Umbilical cord (tissue), 2 donors: ENCODE measurements at places on chromosomes 12 and 14. TPM values are rescaled to one million over a fixed set of nuclear protein-coding genes. Genes with fewer than 3 reads are reported as not detected.

The LRP10 gene
- total RNA-seq = 22.9 TPM

The POMT2 gene
- total RNA-seq = 16.1 TPM

The ACOT6 gene
- not detected for total RNA-seq

The DYNC1H1 gene
- total RNA-seq = 357 TPM

The SLC6A15 gene
- total RNA-seq = 13.7 TPM

The PIWIL1 gene
- total RNA-seq = 1.4 TPM

The TBX5 gene
- 2.9 TPM for total RNA-seq

The COPZ1 gene
- 91.0 TPM for total RNA-seq

The WNT5B gene
- 101 TPM for total RNA-seq

The GDF11 gene
- 3.1 TPM for total RNA-seq

The SRGAP1 gene
- 6.7 TPM for total RNA-seq

The REP15 gene
- 1.9 TPM for total RNA-seq

DNA sequence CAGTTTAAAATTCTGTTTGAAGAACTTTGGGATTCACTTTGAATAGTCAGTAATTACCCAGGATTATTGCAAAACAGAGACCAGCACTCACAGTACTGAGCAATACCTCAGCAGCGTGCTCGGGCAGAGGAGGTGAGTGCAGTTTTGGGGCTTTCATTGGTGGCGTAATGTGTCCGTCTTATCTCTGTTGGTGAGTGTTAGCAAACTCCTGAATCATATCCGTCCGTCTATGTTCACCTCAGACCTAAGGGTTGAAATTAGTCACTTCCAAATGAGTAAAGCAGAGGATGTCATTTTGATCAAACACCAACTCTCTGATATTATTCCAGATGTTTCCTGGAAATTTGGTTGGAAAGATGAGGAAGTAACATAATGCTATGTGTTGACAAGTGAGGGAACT is 82.8 kb downstream of the BORCS5 start:
- DNase-seq = no peak

DNA sequence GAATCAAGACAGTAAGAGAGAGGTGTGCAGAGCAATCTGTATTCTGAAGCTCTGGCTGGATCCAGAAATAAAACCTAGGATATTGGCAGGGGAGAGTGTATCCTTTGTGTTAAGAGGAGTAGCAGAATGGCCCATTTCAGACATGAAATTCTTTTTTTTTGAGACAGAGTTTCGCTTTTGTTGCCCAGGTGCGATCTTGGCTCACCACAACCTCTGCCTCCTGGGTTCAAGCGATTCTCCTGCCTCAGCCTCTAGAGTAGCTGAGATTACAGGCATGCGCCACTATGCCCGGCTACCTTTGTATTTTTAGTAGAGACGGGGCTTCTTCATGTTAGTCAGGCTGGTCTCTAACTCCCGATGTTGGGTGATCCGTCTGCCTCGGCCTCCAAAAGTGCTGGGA is 6.1 kb upstream of the SRGAP1 start:
- no peak for DNase-seq

GRCh38 chr12:115010324-115010995 is 326.5 kb upstream of the TBX3 start:
- no peak for DNase-seq

- DNase-seq = no peak
These were observed 8.6 kb upstream of the DENR start for GRCh38 chr12:122743895-122744525.

DNA sequence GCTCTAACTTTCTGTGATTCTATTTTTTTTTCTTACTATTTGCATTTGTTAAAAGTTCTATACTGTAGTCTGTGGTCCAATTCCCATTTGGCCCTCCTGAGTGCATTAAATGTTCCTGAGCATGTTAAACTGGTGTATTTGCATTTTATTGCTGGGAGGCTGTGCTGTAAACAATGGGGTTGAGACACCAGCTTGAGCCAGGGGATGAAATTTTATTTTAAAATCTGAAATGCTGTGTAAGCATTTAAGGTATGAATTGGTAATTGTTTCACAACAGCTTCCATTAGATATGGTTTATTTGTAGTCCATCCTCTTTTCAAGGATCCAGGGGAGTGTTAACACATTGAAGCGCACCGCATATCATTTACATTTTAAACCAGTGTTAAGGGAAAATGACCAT is 89.9 kb upstream of the RFX4 start:
- DNase-seq = no peak

- no peak for DNase-seq
These were observed 211.5 kb downstream of the SLC41A2 start for GRCh38 chr12:104746467-104747088.

GRCh38 chr12:31117203-31118011 is 43.7 kb downstream of the DDX11 start:
- DNase-seq = no peak

GRCh38 chr14:61733972-61734371 is 28.2 kb upstream of the SNAPC1 start:
- DNase-seq = no peak

DNA sequence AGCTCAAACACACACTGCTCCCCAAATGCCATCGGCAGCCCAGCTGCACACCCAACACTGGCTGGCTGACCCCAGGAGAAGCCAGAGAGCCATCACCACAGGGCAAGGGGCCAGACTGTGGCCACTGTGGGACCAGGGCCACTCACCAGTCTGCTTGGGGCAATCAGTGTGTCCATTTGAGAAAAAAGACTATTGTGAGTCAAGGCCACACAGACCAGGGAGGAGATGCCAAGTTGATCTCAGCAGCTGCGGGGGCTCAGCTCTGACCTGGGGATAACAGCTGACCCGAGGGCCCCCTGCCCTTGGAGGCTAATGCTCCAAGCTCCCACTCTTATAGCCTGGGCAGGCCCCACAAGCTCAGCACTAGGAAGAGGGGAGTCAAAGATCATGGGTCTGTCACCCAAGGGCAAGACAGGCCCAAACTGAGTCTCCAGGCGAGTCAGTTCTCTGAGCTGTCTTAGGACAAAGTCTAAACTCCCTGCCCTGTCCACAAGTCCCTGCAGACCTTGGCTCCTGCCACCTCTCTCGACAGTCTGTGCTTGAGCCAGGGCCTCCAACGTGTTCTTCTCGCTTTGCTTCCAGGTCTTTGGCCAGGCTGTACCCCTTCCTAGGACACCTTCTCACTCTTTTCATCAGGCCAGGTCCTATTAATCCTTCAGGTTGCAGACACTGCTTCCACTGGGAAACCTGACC is 30.1 kb upstream of the PNMA1 start:
- DNase-seq = no peak

GRCh38 chr12:111436811-111437210 is 31.1 kb downstream of the SH2B3 start:
- DNase-seq = no peak

GRCh38 chr12:122356192-122356635 is 66.3 kb downstream of the CLIP1 start:
- DNase-seq = peak; percentile 62

GRCh38 chr12:89349814-89350213 is 2.5 kb downstream of the DUSP6 start:
- DNase-seq = peak; percentile 36

DNA sequence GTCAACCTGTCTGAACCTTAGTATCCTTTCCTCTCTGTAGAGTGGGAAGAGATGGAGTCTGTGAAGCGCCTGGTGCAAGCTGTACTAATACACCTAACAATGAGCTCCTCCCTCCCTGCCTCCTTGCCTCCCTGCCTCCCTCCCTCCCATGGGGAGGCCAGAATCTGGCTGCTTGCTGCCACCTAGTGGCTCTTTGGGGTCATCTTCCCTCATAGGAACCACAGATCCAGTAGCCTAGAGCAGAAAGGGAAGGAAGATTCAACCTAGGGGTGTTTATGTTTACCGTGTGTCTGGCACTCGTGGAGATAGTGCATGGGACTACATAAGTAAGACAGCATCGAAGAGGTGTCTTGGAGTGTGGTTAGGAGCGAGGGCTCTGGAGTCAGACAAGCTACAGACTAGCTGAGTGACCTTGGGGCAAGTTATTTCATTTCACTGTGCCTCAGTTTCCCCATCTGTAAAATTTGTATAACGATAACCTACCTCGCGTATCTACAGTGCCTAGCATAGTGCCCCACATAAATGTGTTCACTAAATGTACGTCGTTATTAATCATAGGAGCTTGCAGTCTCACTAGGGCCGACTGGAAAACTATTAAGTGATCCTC is 35.5 kb upstream of the TSPAN9 start:
- DNase-seq = peak; percentile 71

DNA sequence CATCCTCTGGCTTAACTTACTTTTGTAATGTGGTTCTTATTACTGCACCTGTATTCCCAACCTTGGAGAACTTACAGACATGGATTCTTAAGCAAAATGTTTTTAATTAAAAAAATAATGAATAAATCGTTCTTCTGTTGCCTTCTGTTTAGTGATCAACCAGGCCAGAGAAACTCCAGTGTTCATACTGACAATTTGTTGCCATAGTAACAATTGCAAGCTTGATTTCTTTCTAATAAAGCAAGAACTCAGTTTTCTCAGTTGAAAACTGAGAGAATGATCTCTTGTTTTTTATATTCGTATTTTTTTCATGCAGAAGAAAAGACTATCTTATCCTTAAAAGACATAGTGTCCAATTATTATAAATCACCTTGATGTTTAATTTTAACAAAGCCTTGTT is 106.5 kb upstream of the LMNTD1 start:
- DNase-seq = no peak

- DNase-seq = no peak
These were observed 1.4 kb downstream of the NFYB start for GRCh38 chr12:104136577-104136976.

GRCh38 chr12:49664591-49665239 is 41.4 kb downstream of the PRPF40B start:
- DNase-seq = no peak

DNA sequence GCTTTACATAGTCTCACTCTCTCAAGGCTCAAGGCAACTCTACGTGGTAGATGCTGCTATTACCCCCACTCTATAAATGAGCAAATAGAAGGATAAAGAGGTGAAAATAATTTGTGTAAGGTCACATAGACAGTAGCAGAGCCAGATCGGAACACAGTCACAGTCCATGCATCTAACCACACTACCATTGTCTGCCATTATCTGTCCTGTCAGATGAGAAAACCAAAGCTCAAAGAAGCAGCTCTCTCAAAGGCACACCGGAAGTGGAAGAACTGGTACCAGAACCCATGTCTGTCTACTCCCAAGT is 134.4 kb upstream of the NUDT4 start:
- no peak for DNase-seq

GRCh38 chr12:127655691-127656090 is 611.3 kb upstream of the TMEM132C start:
- DNase-seq = no peak

DNA sequence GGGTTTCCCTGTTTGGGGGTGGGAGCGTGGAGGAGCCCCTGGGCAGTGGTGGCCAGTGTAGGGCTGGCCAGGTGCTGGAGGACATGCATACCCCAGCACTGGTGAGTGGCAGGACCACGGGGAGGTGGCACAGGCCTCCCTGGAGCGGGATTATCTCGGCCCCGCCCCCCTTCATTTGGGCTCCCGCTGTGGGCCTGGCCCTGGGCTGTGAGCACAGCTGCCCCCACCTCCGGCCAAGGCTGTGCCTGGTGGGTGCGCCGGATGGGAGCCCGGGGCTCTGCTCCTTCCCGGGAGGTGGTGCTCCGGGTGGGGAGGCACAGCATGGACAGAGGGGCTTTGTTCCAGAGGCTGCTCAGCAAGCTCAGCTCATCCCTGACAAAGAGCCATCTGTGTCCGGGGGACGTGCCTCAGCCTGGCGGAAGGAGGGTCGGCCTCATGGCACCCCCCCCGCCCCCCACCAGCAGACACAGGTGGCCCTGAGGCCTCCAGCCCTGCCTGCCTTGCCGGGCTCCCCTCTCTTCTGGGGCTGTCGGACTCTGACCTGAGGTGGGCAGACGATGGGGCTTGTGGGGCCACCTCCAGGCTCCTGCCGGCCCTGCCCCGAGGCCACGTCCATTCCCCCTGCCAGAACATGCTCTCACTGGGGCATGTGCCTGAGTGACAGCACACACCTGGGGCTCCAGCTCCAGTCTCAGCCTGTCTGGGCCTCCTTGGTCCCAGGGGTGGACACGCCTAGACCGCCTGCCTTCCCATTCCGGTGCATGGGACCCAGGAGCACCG is 8.4 kb downstream of the TEDC1 start:
- no peak for DNase-seq

- peak; percentile 74 for DNase-seq
These were observed 1231.2 kb upstream of the FLRT2 start for GRCh38 chr14:84298663-84299195.

DNA sequence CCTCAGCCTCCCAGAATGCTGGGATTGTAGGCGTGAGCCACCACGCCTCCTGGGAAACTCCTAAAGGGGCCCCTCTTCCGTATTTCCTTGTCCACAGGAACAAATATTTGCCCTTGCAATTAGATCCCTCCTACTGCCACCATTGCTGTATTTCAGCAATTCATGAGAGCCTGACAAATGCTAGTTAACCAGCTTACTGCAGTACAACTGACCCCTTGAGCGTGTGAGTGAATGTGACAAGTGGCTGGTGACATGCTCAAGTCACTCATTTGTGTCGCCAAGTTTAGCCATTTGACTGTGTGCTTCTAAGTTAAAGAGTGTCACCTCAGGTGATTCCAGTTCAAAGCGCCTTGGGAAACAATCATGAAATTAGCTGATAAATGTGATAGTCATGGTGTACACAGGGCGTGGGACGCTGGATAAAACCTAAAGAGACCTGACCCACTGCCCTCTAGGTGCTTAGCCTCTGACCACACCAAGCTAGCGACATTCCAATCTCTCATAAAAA is 56.1 kb upstream of the MAP1LC3B2 start:
- DNase-seq = no peak

DNA sequence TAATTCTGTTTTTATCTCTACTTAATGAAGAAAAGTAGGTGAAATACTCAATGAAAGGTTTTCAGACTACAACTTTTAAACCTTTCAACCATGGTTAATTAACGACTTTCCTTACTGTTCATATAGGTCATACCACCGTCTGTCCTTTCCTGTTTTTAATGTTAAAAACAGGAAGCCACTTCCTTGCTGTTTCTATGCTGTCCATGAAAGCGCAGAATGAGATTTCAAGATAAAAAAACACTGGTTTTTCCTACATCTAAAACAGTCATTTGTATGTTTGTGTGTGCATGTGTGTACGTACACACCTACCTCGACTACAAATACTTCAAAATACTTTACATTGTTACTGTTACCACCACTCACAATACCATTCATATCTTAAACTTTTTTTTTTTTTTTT is 27.3 kb downstream of the SPTLC2 start:
- DNase-seq = no peak

DNA sequence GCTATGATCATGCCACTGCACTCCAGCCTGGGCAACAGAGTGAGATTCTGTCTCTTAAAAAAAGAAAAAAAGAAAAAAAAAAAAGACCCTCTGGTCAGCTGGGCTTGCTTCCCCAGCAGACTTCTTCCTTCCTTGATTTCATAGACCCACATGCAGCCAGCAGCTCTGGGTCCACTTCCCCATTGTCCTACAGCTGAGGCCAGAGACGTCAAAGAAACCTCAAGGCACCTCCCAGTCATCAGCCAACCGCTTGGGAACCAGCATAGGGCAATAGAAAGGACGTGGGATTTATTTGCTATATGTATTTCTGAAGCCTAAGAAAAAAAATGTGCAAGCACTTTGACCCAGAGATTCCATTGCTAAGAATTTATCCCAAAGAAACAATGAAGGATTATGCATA is 35.4 kb upstream of the SPPL3 start:
- peak; percentile 34 for DNase-seq

DNA sequence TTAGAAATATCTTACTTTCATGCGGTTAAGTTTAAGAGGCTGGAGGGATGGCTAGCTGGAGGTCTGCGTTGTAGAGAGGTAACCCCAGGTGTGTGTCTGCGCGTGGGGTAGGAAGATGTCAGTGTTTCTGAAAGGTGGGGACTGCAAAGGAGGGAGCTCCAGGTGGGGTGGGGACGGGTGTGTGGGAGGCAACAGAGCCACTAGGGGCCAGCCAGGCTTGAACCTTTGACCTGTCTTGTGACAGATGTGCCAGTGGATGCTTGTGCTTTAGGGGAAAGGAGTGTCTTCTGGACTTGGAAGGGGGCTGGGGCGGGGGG is 841 bp downstream of the GLI1 start:
- DNase-seq = no peak
